ENCODE measurements at places on chromosomes 13 and 19. TPM values are rescaled to one million over a fixed set of nuclear protein-coding genes. Genes with fewer than 3 reads are reported as not detected.

DNA sequence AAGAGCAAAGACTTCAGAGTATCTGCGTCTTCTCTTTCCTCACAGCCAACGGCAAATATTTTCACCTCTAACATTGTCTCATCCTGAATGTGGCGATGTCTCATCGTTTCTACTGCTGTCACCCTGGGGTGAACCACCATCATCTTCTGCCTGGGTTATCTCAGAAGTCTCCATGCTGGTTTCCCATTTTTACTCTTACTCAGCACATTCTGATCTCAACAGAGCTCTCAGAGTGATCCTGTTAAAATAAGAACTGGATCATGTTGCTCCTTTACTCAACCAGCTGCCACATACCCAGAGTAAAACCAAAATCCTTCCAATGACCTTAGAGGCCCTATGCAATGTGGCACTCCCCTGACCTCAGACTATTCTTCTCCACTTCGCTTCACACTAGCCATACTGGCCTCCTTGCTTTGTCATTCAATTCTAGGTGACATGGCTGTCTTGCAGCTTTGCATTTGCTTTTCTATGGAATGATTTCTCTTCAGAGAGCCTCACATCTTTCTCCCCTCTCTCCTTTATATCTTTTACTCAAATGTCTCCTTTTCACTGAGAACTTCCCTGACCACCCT is 7.8 kb upstream of the OLFM4 start:
- no peaks in the 10 kb centered on the region for H3K36me3 ChIP-seq
- H3K27me3 ChIP-seq: peaks cover 4% of the 10 kb centered on the region
- H3K4me3 ChIP-seq: no peak overlapping the region

DNA sequence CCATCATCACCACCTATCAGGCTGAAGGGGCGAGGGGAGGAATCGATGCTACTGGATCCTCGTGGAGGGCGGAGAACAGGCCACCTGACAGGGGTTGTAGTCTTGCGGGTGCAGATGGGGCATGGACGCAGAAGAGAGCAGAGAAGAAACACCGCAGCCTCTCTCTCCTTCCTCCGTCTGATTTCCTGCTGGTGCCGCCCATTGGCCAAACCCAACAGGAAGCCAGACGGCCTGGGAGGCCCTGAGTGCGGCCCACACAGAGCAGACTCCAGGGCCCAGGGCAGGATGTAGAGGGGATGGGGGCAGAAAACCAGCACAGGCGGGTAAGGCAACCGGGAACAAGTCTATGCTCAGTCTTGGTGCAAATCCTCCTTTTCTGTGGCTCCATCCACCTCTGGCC is 15.4 kb downstream of the CEBPA start:
- peaks cover 4% of the 10 kb centered on the region for H3K4me1 ChIP-seq
- DNase-seq: peak; percentile 32
- peaks cover 4% of the 10 kb centered on the region for H3K36me3 ChIP-seq

GRCh38 chr19:44757735-44758505 is 9.4 kb downstream of the BCL3 start:
- no peak overlapping the region for H3K4me3 ChIP-seq
- H3K27me3 ChIP-seq: no peaks in the 10 kb centered on the region
- no peak overlapping the region for H3K27ac ChIP-seq
- no peak for DNase-seq

Gene FXYD7
- 0.46 TPM for total RNA-seq

Gene ZIC2
- not detected for total RNA-seq

Gene OR4F17
- not detected for total RNA-seq

Gene TEX29
- 0.46 TPM for total RNA-seq

All from activated CD4-positive, alpha-beta T cell treated with anti-CD3 and anti-CD28 coated beads for 36 hours (primary cell).